ENCODE measurements at places on chromosomes 11 and 22.

GRCh38 chr11:70422692-70423522 is 24.6 kb downstream of the CTTN start:
- DNase-seq, result no peak

DNA sequence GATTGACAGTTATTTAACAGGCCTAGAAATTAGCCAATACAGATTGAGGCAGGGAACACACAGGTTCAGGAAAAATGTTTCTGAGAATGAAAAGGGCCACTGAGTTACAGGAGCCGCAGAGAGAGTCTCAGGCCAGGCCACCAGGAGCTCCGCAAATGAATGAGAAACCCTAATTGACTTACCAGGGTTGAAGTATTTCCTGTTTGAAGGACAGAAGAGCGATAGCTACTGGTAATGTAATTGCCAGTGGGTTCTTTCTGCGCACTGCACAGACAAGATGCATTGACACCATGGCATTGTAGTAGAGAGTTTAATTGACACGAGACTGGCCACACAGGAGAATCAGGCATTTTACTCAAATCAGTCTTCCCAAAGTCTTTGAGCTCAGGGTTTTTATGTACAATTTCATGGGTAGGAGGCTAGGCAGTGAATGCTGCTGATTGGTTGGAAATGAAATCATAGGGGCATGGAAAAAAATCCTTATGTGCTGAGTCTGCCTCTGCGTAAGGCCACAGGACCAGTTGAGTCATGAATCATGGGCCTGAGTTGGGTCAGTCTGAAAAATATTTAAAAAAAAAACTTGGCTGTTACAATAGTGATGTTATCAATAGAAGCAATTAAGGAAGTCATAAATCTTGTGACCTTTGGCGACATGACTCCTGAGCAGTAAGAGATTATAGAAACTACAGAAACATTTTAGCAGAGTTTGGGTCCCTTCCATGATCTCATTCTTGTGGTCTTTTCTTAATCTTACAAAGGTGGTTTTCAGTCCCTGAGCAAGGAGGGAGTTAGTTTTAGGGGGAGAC is 203.8 kb downstream of the CASP12 start:
- DNase-seq, result peak; percentile 84

GRCh38 chr11:133810766-133811165 is 34.5 kb downstream of the SPATA19 start:
- DNase-seq, result no peak

- DNase-seq, result peak; percentile 49
Measured at GRCh38 chr11:39780131-39780530, 1679.3 kb downstream of the LRRC4C start.

GRCh38 chr11:117910525-117910924 is 18.7 kb downstream of the TMPRSS13 start:
- DNase-seq, result no peak

- peak; percentile 72 for DNase-seq
Measured at GRCh38 chr11:6635082-6635932, 16.1 kb upstream of the TPP1 start.

DNA sequence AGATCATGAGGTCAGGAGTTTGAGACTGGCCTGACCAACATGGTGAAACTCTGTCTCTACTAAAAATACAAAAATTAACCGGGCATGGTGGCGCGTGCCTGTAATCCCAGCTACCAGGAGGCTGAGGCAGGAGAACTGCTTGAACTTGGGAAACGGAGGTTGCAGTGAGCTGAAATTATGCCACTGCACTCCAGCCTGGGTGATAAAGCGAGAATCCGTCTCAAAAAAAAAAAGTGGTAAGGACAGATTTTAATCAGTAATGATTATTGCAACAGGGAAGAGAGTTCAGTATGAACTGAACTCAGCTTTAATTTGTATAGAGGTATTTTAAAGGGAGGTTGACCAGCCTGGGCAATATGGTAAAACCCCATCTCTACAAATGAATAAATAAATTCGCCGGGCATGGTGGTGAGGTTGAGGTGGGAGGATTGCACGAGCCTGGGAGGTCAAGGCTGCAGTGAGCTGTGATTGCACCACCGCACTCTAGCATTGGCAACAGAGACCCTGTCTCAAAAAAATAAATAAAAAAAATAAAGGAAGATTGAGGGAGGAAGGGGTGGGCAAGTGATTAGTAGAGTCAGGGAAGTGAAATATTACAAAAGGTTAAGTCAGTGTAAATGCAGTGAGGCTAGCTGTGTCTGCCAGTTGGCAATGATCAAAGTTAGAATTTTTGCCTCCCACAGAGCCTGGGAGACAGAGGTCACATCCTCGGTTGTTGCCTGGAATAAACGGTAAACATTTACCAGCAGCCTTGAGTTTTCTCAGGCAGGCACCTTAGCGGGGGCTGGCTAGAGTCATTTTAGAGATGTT is 2.6 kb upstream of the MCM5 start:
- peak; percentile 32 for DNase-seq

GRCh38 chr11:8262552-8263108 is 1.0 kb downstream of the LMO1 start:
- DNase-seq, result peak; percentile 18

DNA sequence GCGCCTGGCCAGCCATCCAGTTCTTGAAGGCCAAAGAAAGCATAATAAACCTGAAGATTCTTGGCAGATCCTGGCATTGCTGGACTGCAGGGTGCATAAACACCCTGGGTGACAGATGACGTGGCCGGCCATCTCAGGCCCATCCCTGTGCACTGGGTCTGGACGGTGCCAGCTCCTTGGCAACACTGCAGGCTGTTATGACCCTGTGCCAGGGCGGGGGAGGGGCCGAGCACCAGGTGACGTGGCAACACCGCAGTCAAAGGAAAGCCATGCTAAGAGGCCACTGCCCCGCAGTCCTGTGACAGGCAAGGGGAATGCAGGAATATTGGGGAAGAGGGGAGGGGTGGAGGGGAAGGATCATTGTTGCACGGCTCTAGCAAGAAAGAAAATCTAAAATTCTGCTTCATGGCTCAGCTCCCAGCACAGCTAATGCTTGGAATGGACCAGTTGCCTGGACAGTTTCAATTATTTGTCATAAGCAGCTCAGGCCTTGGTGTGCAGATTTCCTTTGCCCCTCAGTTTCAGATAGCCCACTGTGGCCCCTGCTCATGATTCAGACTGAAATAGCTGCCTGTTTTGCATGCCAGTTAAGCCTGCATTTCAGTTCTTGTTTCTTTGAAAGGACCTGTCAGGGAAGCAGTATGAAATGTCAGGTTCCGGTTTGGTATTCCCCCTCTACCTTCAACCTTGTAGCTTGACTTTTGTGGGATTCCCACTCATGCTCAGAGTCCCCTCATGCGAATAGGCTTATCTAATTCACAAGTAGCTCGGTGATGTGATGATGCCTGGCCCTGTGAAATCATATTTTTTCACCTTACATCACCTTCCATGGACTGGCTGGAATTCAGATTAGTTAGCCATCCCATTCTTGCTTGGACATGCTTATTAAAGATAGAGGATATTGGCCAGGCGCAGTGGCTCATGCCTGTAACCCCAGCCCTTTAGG is 29.7 kb upstream of the DDX6 start:
- peak; percentile 52 for DNase-seq

DNA sequence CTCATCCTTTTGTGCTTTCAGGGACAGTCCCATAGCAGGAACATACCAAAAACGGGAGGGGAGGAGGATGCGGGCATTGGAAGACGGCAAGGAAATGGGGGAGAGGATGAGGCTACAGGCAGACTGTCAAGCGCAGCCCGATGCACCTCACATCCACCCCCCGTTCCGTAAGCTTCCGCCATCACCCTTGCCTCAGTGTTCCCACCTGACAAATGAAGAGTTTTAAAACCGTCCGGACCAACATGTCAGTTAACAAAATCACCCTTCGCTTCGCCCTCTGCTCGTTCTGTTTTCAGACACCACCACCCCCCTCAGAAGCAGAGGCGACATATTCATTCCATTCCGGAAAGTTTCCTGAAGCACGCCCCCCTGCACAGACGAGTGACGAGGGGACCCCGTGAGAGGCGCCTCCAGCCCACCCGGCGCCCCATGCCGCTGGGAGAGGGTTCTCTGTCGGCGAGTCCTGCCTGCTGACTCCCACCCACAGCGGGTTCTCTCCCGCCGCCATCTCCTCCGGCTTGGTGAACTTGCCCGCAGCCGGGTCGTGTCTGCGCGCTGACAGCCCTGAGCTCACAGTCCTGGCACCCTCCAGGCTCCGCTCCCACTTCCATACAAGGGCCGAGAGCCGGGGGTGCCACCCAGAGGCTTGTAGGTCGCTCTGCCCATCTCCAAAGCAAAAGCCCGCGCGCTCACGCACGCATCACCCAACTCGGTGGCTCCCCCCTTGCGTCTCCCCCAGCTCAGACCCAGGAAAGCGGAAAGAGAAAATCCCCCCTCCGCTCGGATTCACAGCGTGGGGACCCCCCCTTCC is 1.5 kb downstream of the IGSF9B start:
- no peak for DNase-seq

- DNase-seq, result no peak
Measured at GRCh38 chr11:31512117-31512516, 2.5 kb downstream of the ELP4 start.

- DNase-seq, result no peak
Measured at GRCh38 chr11:115695677-115696364, 191.6 kb upstream of the CADM1 start.

GRCh38 chr11:26572770-26573402 is 823 bp upstream of the MUC15 start:
- no peak for DNase-seq

- DNase-seq, result no peak
Measured at GRCh38 chr11:7844986-7845385, 48.2 kb upstream of the OR5P2 start.

DNA sequence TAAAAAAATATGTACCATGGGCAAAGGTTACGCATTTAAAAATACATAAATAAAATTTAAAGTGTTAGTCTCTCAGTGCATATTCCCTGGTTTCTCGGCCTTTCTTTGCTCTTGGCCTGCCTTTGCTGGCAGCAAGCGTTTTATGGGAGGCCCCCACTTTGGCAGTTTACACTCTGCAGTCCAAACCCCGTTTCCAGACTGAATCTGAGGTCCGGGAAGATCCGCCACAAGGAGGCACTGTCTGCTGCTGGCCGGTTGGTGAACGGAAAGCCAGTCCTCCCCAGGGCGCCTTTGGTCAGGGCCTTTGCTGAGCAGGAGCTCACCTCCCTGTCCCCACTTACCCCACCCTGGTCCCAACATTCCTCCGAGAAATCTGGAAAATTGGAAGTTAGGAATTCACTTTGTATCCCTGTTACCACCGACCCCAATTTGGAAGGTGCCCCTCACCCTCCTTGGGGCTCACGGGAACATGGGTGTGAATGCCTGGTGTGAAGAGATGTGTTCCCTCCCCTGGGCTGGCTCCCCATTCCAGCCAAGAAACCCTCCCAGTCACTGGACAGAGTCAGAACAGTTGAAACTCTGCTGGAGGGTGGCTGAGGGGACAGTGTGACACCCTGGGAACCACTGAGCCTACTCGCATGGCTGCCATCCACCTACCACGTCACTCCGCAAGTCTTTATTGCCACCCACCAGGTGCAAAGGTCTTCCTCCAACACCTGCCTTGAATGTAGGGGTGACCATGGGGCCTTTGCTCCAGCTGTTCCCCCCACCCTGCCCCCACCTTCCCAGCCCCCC is 9.4 kb upstream of the SF1 start:
- peak; percentile 61 for DNase-seq

Data from inflammatory macrophage treated with lipopolysaccharide for 4 hours (primary cell).